Cardiac septum (tissue), 1 donor: ENCODE measurements at places on chromosomes 4 and X. TPM values are rescaled to one million over a fixed set of nuclear protein-coding genes. Genes with fewer than 3 reads are reported as not detected.

The TLR3 gene
- total RNA-seq = 2.3 TPM

The CFAP47 gene
- total RNA-seq = not detected

The P2RY8 gene
- total RNA-seq = 1.5 TPM

The VSIG1 gene
- not detected for total RNA-seq

The SHISA3 gene
- 0.46 TPM for total RNA-seq

The SYNPO2 gene
- total RNA-seq = 316 TPM

The KCTD8 gene
- total RNA-seq = 0.67 TPM

The MTMR8 gene
- 0.73 TPM for total RNA-seq

The MMRN1 gene
- 2.5 TPM for total RNA-seq

The SUPT20HL2 gene
- total RNA-seq = not detected

The REELD1 gene
- 0.22 TPM for total RNA-seq

The MID1 gene
- 35.7 TPM for total RNA-seq

The PCDH7 gene
- total RNA-seq = 70.8 TPM

The UGT2B17 gene
- total RNA-seq = not detected

The EXOC1L gene
- not detected for total RNA-seq

The MORC4 gene
- 3.6 TPM for total RNA-seq

The ETDA gene
- total RNA-seq = not detected

The MAGEE2 gene
- not detected for total RNA-seq

The PCDH10 gene
- total RNA-seq = 0.48 TPM

The GPC3 gene
- 1.6 TPM for total RNA-seq

The TBC1D19 gene
- 8.9 TPM for total RNA-seq

The FRMPD3 gene
- 0.05 TPM for total RNA-seq
